ENCODE measurements at places on chromosomes 3 and 15.
A peak's percentile ranks its signal among the peaks of the same experiment; 100 is the strongest.

GRCh38 chr3:70517124-70517890 is 204.9 kb upstream of the MDFIC2 start:
- DNase-seq, result no peak

GRCh38 chr15:51380999-51381806 is 39.7 kb downstream of the GLDN start:
- peak; percentile 64 for DNase-seq

GRCh38 chr3:113057117-113057516 is 66.3 kb downstream of the GTPBP8 start:
- DNase-seq, result no peak

DNA sequence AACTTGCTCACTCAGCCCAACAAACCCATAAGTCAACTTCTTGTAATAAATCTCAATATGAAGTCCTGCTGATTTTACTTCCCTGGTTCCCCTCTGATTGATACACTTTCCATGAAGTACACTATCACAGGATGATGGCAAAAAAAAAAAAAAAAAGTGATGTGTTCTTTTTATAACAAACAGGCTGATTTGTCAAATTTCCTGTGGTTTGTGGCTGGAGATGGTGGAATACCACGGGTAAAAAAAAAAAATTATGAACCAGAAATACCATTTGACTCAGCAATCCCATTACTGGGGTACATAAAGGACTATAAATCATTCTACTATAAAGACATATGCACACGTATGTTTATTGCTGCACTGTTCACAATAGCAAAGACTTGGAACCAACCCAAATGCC is 10.7 kb upstream of the SERPINI2 start:
- DNase-seq, result no peak

GRCh38 chr15:56804938-56805337 is 71.6 kb upstream of the ZNF280D start:
- peak; percentile 26 for DNase-seq

- peak; percentile 75 for DNase-seq
These were observed 57.6 kb downstream of the FNDC3B start for GRCh38 chr3:172096881-172097420.

DNA sequence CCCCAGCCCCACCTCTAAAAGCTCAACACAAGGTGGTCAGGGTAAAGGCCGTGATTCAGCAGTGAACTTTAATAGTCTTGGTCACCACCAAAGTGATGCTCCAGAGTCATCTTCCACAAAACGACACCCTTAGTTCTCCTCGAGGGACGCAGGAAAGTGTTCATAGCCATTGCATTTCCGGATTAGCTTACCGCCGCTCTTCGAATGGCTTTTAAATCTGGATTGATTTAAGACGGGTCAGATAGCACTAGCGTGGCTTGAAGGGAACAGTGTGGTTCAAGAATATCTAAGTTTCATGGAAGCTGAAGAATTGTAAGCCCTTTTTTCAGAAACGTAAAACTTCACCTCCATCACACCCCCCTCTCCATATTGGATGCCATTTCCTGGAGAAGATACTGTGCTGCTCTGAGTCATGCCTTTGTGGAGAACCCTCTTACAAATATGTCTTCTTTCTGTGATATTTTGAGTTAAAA is 829 bp downstream of the RNF7 start:
- peak; percentile 64 for DNase-seq

DNA sequence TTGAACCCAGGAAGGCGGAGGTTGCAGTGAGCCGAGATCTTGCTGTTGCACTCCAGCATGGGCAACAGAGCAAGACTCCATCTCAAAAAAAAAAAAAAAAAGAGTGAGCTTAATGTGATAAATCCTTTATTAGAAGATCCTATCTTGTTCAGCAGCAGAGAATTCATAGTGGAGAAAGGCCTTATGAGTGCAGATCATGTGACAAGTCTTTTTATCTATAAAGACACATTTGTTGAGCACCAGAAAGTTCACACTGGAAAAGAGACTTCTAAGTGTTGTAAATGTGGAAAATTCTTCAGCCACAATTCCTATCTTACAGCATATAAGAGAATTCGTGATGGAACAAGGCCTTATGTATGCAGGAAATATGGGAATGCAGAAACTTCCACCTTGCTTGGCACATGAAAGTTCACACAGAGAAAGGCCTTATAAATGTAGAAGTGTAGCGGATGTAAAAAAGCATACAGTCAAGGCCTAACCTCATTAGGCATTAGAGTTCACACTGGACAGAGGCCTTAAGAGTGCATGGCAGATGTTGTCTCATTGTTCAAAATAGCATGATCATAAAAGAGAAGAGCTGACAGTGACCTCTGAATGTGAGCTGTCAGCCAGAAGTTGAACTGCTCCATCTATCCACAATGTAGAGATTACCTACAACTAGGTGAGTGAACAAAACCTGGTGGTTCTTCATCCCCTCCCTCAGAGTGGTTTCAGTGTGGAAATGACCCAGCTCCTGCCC is 16.7 kb downstream of the ADAM10 start:
- DNase-seq, result no peak

DNA sequence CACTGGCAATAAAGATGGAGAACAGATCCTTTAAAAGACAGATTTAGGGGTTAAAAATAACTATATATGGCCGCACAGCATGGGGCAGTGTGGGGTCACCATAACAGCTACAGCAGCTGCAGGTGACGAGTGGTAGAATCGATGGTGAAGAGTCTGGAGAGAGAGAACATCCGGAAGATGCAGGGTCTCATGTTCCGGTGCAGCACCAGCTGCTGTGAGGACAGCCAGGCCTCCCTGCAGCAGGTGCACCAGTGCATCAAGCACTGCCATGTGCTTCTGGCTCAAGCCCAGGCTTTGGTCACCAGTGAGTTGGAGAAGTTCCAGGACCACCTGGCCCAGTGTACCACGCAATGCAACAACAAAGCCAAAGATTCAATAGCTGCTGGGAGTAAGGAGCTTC is 93.7 kb upstream of the IMPG2 start:
- DNase-seq, result no peak

DNA sequence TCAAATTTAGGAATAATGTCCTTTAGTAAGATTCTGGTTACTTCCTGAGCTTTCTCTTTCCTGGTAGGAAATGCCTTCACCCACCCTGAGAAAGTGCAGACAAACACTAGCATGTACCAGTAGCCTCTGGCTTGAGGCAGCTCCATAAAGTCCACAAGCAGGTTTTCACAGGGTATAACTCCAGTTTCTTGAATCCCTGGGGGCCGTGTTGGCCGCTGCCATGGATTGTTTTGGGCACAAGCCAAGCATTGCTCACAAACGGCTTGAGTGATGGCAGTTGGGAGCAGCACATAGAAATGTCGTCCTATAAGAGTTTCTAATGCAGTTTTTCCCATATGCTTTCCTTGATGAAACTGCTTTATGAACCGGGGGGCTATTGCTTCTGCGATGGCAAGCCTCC is 164.1 kb downstream of the STXBP5L start:
- no peak for DNase-seq

- no peak for DNase-seq
These were observed 56.8 kb downstream of the GASK1A start for GRCh38 chr3:43035801-43036365.

DNA sequence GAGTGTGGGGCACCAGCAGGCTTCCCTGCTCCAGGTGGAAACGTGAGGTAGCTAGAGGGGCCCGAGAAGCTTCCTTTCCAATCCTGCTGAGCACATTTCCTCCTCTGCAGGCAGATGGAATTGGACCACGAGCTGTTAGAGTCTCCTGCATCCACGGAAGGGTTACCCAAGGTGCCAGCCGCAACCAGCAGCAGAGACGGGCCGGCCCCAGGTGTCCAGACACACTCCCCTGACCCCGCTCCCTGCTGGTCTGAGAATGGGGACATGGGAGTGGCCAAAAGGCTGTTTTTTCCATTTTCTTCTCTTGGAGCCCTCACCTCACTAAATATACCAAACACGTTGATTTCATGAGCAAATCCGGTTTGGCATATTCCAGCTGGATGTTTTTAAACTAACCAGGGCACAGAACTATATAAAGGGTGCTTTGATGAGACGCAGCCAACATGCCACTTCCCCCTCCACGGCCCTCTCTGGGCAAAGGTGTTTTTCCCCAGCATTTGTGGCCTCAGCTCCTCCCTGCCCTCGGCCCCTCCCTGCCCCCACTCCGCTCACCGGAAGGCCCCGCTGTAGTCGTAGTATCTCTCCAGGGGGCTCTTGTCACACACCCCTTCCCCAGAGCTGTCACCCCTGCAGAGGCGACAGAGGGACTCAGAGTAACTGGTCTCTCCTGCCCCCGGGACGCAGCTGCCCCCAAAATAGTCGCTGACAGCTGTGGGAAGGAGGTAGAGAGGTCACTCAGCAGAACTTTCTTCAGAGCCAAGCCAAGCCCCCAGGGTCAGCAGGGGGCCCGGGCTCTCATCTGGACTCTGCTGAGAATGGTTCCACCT is 7.0 kb downstream of the MELTF start:
- no peak for DNase-seq

DNA sequence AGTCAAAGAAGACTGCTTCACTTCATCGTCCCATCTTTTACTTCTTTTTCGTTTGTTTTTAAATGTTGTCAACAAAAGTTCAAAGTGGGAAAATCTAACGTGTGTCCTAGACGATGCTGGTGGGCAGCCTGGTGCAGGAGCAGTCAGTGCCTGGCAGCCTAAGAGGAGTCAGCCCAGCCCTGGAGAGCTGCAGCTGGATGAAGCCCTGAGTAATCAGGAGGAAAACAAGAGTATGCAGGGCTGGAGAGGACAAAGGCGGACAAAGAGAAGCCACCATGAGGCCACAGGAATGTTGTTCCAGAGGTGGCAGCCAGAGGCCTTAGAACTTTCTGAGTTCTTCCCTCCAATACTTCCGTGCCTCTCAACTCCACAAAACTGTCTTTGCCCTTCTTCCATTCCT is 5.7 kb downstream of the ADAMTS17 start:
- DNase-seq, result no peak

- DNase-seq, result no peak
These were observed 185.2 kb upstream of the ARL6 start for GRCh38 chr3:97579365-97579764.

GRCh38 chr15:37682304-37682703 is 252.1 kb upstream of the TMCO5A start:
- peak; percentile 27 for DNase-seq

GRCh38 chr3:178231645-178232044 is 304.6 kb upstream of the KCNMB2 start:
- DNase-seq, result peak; percentile 48

GRCh38 chr15:89184357-89184756 is 37.0 kb downstream of the RLBP1 start:
- DNase-seq, result no peak

DNA sequence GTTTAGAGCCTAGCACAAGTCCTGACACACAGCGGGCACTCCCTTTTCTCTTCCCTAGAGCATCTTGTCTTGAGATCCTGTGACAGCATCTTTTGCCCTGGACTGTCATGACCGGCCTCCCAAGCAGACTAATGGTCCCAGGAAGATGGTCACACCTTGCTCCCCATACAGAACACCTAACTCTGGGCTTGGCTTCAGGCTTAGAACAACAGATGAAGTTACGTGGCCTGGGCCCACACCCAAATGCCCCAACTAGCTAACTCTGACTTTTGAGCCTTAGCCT is 781 bp upstream of the IP6K1 start:
- DNase-seq, result no peak

- DNase-seq, result no peak
These were observed 40.5 kb downstream of the STT3B start for GRCh38 chr3:31573036-31573779.

DNA sequence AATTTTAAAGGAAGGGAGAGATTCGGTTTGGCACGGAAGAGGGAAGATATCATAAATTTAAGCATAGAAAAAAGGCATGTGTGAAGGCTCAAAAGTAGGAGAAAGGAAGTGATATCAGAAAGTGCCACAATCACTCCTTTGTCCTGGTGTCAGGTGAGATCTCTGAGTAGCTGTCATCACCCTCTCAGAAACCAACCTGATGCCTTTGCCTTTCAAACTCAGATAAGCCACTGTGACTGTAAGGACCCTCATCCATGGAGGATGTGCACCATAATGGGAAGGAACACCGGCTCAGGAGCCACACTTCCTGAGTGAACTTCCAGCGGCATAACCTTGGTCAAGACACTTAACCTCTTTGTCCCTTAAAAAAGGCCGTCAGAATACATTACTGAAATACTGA is 318.7 kb upstream of the SEMA6D start:
- DNase-seq, result no peak

GRCh38 chr3:121748680-121749275 is 763 bp downstream of the GOLGB1 start:
- DNase-seq, result peak; percentile 50

GRCh38 chr15:32767236-32767635 is 49.4 kb downstream of the GREM1 start:
- DNase-seq, result peak; percentile 33

DNA sequence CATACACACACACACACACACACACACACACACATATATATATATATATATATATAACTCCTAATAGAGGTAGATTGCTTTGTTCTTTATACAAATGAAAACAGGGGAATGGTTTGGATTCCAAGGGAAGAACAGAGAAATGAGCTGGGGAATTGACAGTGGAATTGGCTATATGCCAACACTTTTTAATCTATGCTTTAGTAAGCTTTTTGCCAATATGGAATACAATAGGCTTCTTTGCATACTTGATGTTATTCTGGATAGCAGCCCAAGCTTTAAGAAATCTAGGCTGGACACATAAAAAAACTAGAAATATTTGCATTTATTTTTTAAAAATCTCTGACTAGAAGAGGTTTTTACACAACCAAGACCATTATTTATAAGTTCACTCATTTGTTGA is 334.2 kb upstream of the MDFIC2 start:
- DNase-seq, result no peak

- DNase-seq, result no peak
These were observed 78.3 kb downstream of the MCF2L2 start for GRCh38 chr3:183350164-183350563.

DNA sequence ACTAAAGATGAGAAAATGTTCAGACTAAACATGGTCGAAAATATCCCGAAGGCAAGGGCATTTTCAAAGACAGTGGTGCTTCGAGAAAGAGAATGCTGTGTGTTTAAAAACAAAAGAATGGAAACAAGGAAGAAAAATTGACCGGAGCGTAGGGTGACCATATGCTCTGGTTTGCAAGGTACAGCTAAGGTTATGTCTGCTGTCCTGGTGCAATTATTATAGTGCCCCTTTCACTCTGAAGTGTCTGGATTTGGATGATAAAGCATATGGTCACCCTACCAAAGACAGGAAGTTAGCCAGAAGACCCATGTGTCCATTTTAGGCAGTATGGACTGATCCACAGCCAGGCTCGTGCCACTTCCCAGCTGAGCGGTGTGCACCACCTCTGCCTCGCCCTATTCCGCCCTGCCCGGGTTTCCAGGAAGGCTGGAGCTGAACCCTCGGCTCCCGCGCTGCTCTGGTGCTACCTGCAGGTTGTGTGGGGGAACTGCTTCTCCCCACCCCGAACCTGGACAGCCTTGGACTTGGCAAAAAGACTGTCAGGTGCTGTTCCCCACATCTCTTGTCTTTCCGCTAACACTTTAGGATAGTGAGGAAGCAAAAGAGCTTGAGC is 25.2 kb downstream of the GOLGA6D start:
- no peak for DNase-seq

- no peak for DNase-seq
These were observed 93.8 kb downstream of the FRMD5 start for GRCh38 chr15:44101286-44101685.

GRCh38 chr3:184004476-184004875 is 13.2 kb downstream of the ABCC5 start:
- DNase-seq, result no peak

Data from IMR-90 (cell line).